ENCODE measurements at places on chromosomes 16 and 17. TPM values are rescaled to one million over a fixed set of nuclear protein-coding genes. Genes with fewer than 3 reads are reported as not detected.
A peak's percentile ranks its signal among the peaks of the same experiment; 100 is the strongest.

DNA sequence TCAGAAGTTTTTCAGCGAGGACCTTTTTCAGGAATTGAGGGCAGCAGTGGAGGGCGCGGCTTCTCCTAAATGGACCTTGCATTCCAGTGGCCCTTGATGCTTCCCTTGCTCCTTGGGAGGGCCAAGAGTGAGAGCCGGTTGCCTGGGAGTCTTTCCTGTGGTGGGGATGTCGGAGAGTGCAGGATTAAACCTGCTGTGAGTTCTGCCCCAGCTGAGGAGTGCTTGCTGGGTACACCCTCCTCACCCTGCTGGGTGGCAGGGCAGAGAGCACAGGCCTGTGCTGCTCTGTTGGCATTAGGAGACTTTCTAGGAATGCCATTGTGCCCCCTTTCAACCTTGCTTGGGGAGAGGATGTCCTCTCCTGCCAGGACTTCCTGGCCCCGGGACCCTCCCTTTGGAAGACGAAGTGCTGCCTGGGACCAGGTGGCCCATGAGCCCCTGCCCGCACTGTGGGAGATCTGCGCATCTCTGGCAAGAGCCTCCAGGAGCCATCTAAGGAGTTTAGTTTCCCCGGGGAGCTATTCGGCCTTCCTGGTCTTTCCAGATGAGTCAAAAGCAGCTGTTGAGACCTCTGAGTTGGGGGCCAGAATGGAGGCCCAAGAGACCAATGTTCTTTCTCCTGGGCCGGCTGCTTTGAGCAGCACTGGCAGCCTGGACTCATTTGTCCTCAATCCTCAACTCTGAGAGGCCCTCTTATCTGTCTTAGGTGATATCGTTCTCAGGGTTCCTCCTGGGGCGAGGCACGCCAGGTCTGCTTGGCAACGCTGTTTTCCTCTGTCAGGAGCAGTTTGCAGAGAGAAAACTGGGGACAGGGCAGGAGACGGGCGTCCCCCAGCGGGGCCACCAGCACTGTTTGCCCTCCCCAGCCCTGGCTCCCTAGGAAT, 5.6 kb downstream of the LLGL2 start:
- DNase-seq, result no peak

GRCh38 chr17:67359960-67360791, 6.2 kb downstream of the PSMD12 start:
- no peak for DNase-seq

DNA sequence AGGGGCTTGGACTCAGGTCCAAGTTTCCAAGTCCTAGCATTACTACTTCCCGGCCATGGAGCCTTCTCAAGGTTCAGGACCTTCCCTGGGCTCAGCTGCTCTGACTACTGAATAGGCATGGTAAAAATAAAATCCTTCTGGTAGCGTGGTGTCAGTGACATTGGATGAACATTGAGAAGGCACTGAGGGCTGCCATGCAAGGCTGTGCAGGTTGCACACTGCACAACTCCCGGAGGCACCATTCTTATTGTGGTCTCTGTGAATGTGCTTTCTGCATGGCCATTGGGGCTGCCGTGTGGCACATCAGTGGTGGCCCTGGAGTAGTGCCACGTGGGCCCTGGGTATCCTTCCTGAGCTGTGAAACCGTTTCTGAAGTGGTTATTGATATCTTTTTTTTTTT, 250.2 kb upstream of the CIBAR2 start:
- no peak for DNase-seq

DNA sequence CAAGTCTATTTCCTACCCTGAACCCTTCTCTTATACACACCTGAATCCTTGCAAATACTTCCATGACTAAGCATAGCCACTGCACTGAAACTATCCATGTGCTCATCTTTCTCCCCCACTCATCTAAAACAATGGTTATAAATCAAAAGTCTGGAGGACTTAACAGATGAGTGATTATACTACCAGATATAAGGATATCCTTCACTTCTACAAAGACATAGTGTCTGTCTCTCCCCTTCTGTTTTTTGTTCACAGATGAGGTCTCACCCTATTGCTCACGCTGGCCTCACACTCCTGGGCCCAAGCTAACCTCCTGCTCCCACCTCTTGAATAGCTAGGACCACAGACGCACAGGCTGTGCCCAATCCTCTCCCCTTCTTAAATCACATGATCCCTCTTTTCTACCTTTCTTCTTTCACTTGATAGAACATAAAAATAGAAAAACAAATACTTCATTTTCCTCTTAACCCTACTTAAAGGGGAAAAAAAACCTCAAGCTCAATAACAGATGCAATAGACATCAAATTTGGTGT, 19.2 kb downstream of the CEP112 start:
- no peak for DNase-seq

GRCh38 chr17:8753976-8754440, 4.3 kb downstream of the SPDYE4 start:
- DNase-seq, result no peak

GRCh38 chr17:81142301-81143199, 22.8 kb upstream of the PVALEF start:
- DNase-seq, result no peak

- no peak for DNase-seq
Observed at GRCh38 chr16:2008631-2009163, 924 bp downstream of the ZNF598 start.

Gene CCDC40
- total RNA-seq, result 9.3 TPM

DNA sequence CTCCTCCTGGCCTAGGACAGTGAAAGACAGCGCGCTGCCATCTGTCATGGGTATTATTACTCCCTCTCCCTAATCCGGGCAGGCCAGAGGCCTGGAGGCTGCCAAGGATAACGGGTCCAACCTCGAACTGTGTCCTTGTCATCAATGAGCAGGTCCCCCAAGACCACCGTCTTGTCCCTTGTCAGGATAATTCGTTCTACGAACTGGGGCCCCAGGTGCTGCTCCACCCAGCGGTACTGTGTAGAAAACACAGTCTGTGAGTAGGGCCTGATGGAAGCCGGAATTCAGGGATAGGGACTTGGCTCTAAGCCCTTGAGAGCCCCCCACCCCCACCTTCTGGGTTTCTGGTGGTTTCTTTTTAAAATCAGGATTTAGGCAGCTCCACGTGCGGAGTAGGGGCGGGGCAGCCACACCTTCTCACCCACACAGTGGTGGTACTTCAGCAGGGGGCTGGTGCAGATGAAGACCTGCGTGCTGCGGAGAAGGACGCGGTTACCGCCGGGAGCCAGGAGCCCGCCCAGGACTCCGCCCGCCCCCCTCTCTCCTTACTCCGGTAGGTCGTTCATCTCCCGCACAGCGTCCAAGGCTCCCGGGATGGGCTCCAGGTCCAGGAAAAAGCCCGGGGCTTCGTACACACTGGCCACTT, 787 bp downstream of the NT5C start:
- DNase-seq, result no peak

DNA sequence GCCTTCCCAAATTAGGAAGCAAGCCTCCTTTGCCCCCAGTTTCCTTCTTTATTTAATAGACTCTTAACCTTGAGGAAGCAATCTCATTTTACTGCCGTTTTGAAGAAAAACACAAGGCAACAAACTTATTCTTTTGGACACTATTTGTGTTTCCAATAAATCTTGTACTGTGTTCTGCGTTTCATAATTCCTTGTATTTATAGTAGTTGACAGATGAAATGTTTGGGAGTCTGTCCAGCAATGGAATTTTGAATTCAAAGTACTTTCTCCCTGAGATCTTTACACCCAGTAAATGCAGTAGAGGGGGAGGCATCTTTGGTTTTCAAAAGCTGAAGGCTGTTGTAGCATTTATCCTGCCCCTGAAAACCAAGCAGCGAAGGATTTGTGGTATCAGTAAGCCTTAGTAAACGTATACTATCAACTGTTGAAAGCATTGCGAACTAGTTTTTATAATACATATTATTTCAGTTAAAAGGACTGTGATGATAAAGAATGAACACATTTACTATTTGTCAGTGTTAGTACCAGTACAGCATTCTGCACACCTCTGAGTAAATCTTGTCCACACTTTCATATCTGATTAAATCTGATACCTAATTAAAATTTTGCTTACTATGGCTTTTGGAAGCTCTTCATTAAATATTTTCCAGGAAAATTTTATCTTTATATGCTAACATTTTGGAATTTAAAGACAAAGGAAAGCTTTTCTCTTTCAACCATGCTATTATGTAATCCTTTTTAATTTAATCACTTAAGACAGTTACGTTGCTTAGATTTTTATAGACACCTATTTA, 83.1 kb downstream of the TNRC6C start:
- DNase-seq, result no peak

- no peak for DNase-seq
Observed at GRCh38 chr16:68740628-68741346, 3.7 kb downstream of the CDH1 start.

Gene CDR2L
- total RNA-seq, result 13.5 TPM

Gene SLC12A3
- not detected for total RNA-seq

Gene IFT20
- total RNA-seq, result 42.5 TPM

Gene DHX58
- total RNA-seq, result 8.1 TPM

DNA sequence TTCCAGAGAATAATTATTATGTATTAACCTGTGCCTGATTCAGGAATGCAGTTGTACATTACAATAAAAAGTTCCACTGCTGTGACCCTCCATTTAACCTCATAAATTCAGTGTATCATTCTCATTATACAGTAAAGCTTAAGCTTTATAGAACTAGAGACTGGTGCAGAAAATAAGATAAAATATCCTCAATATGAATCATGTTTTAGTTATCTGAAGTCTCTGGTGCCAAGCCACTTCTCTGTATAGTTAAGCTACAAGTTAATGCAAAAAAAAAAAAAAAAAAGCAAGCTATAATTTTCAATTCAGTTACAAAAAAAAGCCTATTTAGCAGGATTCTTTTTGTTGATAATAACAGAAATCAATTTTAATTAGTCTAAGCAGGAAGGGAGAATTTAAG, 22.4 kb upstream of the SMIM36 start:
- no peak for DNase-seq

GRCh38 chr17:11598274-11599221, at the start of gene DNAH9:
TSS of gene DNAH9 (plus strand) at chr17:11598470. CDS start at chr17:11598499, 29 bp downstream.
- DNase-seq, result peak; percentile 96

Gene TOM1L1
- 17.7 TPM for total RNA-seq

Gene TBC1D3B
- total RNA-seq, result 3.4 TPM

- no peak for DNase-seq
Observed at GRCh38 chr17:55398689-55399088, 22.9 kb downstream of the MMD start.

DNA sequence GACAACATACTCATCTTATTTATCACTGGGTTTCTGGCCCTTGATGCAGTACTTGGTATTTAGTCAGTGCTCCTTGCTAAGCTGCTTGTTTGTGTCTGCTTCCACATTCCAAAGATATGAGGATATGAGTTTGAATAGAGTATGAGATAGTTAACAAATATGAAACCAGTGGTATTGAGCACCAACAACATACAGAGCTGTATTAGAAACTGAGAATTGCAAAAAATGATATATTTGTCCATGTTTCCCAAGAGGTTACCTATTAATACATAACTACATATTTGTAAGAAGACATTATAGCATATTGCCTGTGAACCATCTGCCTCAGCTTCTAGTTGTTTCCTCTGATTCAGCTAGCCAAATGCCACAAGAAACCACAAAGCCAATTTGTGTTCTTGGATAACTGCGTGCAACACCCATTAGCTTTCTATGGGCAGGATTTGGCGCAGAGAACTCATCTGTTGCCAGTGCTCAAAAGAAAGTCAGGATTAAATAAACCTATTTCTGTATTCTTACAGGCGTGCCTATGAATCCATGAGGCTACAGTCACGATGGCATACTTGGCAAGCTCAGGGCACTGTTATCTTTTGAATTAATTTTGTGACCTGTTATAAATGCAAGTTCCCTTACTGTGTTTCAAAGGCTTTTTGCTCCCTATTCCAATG, 194.4 kb downstream of the MAP2K6 start:
- no peak for DNase-seq

GRCh38 chr17:81601525-81602120, 35.3 kb downstream of the NPLOC4 start:
- DNase-seq, result no peak

DNA sequence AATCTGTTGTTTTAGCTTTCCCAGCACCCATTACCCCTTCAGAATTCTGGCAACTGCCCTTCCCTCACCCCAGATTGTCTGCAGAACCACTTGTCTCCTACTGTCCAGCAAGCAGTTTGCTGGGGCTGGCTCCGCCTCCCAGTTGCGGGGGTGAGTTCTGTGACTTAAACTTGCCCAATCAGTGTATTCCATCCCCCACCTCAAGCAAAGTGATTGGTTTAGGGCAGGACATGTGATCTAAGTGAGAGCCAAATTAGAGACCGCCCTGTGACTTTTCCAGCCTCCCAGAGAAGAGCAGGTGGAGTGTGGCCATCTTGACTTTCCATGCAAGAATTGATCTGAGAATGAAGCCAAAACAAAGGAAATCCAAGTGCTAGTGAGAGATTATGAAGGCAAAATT, 22.7 kb upstream of the SRCIN1 start:
- no peak for DNase-seq

Gene NPIPA8
- total RNA-seq, result not detected

Gene SLC16A11
- not detected for total RNA-seq

Gene KIFC3
- 36.8 TPM for total RNA-seq

Gene NECAB2
- total RNA-seq, result not detected

Gene MSLN
- total RNA-seq, result not detected

GRCh38 chr17:933312-934073, 46.1 kb downstream of the NXN start:
- no peak for DNase-seq

DNA sequence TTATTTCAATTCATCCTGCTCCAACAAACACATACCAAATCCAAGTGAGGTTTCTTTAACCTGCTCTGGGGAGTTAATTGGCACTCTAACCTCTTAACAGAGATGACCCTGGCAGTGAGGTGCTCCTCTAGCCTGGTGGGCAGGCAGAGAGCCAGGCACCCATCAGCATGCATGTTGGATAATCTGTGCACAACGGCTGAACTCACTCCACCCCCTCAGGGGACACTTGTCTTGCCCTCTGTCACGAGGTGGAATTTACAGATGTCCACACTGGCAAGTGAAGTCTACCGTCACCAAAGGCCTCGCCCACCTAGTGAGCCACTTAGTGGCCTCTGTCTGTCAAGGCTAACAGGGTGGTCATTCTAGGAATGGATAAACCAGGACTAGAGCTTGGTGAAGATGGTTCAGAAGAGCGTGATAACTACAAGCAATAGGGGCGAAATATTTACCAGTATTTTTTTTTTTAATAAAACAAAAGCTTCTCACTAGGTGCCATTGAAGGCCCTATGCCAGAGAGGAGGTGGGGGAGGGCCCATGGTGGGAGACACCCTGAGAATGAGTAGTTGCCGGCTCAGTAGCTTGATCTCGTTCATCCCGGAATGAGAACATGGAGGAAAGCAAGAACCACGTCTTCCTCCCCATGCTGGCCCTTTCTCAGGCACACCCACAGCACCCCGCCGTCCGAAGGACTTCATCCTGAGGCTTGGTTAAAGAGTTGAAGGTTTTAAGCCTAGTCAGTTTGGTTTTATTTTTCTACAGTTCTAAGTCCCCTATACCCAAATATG, 25.2 kb downstream of the PLD6 start:
- DNase-seq, result no peak

DNA sequence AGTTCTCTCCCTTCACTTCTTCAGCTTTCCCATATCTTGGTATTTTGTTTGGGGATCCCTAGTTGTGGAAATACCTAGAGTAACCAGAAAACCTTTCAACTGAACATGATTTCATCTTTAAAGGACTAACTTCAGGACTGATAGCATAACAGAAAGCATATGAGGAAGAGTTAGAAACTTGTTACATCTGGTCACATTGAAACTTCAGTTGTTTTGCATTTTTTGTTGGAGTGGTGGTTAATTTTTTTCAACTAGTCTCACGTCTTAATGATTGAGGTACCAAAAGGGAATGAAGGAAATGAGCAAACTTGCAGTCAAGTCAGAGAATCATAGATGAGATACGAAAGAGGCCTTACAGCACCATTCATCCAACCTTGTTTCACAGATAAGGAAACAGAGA, 49.6 kb downstream of the TANGO6 start:
- DNase-seq, result no peak
